NCI-H774 (cell line): ENCODE measurements at places on chromosomes 5 and 9.

GRCh38 chr5:63125392-63125791, 546.8 kb downstream of the LRRC70 start:
- no peak for DNase-seq

DNA sequence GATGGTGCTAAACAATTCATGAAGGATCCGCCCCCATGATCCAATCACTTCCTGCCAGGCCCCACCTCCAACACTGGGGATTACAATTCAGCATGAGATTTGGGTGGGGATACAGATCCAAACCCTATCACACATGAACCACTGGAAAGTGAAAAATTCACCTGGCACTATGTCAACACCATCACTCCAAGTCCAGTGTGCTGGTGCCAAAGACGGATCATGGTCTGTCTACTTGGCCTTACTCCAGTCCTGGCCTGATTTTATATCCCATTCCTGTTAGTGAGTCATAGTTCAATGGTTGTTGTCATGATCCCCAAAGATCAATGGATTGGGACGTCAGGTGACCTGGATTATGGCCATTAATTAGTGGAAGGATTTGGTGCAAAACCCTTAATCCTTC, 147.4 kb upstream of the RPS23 start:
- DNase-seq = no peak

DNA sequence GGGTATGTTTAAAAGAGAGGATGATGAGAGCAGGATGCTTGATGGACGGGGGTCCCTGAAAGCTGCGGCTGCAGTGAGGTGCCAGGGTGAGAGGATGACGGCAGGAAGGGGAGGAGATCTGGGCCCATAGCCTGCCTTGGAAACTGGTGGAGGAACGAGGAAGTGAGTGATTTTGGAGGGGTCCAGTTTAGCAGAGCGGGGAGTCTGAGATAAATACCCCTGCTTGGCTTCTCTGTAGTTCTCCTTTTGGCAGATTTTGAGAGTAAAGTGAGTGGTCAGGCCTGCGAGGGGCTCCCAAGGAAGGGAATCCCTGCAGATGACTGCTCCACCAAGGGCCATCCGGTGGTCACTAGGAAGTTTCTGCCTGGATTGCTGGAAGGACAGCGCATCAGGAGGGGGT, 98.5 kb upstream of the PTCH1 start:
- DNase-seq = no peak

- no peak for DNase-seq
Measured at GRCh38 chr5:127294829-127295228, 4.2 kb downstream of the MEGF10 start.

GRCh38 chr5:178670351-178670885, 43.6 kb upstream of the CLK4 start:
- DNase-seq = no peak

GRCh38 chr5:71938895-71939294, 168.4 kb upstream of the MAP1B start:
- DNase-seq = peak; percentile 86

DNA sequence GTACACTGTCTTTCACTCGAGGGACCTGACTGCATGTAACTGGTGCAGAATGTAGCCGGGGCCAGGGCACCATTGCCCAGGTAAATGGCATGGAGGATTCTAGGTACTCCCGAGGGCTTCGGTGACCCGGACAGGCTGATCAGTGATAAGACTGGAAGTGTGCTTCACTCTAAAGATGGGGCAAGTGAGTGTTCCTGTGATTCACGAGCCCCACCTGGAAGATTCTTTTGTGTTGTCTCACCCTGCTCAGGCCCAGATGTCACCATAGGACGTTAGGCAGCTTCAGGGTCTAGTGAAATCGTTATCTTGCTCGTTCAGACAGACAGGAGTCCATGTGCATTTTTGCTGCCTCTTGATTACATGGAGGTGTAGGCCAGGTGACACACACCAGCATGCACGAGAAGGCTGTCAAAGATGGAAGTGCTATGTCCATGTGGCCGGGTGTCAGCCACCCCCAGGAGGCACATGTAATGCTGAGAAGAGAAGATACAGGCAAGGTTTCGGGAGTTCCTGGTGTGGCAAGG, 73.9 kb downstream of the WNK2 start:
- DNase-seq = no peak

DNA sequence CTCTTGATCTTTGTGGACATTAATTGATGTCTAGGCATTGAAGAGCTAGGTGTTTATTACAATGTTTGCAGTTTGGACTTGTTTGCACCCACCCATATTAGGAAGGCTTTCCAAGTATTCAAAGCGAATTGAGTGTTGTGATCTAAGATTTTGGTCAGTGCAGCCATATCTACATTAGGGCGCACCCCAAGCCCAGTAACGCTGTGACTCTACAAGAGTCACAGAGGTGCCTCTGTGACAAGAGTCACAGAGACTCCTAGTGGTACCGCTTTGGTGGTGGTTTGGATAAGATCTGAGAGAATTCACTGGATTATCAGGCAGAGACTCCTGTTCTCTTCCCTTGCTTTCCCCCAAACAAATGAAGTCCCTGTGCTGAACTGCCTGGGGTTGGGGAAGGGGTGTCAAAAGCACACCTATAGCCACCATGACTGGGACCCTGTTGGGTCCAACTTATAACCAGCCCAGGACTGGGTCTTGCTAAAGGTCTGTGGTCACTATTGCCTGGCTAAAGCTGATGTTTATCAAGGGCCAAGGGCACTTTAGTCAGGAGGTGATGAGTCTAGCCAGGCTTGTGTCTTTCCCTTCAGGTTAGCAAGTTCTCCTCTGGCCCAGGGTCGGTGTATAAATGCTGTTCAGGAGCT, 114.1 kb upstream of the RIOK2 start:
- peak; percentile 25 for DNase-seq

DNA sequence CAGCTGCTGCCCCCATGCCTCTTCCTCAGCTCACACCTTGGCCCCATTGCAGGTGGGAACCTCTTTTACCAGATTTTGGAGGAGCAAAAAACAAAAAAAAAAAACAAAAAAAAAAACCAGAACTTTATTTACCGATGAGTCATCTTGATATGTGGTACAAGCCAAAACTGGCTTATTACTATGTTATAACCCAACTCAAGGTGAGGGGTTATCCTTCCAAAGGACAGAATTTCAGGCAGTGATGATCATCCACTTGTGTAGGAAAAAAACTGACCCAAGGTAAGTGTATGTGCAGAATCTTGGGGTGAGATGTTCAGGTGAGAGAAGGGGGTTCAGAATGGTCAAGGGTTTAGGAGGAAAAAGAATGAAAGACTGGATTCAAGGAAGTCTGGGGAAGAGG, 142.6 kb upstream of the FST start:
- no peak for DNase-seq

- DNase-seq = no peak
Measured at GRCh38 chr9:132919614-132920268, 24.7 kb downstream of the TSC1 start.

DNA sequence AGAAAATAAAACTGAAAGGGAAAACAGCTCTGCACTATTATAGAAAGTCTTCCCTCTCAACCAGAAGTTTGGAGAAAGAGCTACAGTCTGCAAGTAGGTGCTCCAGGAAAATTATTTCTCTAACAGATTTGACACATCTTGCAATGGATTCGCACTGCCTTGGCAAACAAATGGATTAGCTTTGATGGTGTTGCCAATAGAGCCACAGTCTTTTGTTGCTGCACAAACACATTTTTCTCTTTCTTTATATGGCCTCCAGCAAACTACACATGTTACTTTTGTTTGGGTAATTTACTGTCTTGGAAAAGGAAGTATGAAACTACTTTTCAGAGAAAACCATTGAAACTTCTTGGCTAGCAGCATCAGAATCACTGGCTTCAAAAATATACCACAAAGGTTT, 523.1 kb downstream of the EFNA5 start:
- no peak for DNase-seq

- no peak for DNase-seq
Measured at GRCh38 chr5:2087980-2088379, 205.3 kb upstream of the IRX4 start.

DNA sequence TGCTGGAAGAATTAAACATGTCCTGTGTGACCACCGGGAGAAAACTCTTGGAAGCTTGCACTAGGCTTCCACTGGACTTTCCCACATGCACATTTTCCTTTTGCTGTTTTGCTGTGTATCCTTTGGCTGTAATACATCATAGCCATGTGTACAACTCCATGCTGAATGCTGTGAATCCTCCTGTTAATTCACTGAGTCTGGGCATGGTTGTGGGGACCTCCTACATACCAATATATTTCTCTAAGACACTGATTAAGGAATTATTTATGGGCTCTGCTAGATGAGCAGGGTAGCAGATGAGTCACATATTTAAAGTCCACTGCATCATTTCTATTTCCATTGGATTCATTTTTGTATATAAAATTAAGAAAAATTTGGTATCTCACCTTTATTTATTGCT, 220.1 kb downstream of the CYLC2 start:
- DNase-seq = no peak

- DNase-seq = no peak
Measured at GRCh38 chr5:143341807-143342570, 61.5 kb downstream of the NR3C1 start.

GRCh38 chr9:100498592-100498991, 25.6 kb downstream of the TMEFF1 start:
- DNase-seq = no peak

GRCh38 chr9:77016121-77016525, 3.3 kb upstream of the FOXB2 start:
- no peak for DNase-seq

DNA sequence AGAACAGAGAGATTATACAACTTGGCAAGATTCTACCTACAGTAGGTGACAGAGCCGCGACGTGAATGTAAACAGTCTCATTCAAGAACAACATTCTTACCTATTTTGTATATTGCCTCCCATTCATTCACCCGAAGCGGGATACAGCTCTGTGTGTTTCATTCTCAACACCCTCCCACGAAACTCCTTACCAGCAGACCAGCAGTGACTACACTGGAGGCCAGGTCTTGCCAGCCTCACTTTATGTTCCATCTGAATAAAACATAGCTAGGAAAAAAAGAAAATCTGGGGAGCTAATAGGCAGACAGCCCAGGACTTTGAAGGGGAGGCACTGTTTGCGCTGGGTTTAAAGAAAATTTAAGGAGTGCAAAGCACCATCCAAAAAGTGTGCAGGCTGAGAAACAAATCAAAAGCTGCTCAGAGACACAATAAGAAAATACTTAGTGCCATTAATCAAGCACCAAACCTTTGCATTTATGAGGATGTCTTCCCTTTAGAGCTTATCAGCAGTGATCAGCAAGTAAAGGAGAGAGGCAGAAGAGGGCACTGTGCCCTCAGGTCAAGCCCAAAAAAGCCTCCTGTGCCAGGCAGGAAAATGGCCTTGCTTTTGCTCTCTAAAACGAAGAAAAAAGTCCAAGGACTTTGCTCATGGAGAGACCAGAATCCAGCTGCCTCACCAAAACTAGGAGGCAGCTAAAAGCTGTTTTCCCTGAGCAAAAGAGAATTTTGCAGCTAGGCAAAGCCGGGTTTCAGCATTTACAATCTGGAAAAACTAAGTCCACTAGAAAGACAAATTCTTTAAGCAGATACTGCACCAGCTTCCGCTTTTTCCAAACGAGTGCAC, 295.1 kb downstream of the BNC2 start:
- no peak for DNase-seq

DNA sequence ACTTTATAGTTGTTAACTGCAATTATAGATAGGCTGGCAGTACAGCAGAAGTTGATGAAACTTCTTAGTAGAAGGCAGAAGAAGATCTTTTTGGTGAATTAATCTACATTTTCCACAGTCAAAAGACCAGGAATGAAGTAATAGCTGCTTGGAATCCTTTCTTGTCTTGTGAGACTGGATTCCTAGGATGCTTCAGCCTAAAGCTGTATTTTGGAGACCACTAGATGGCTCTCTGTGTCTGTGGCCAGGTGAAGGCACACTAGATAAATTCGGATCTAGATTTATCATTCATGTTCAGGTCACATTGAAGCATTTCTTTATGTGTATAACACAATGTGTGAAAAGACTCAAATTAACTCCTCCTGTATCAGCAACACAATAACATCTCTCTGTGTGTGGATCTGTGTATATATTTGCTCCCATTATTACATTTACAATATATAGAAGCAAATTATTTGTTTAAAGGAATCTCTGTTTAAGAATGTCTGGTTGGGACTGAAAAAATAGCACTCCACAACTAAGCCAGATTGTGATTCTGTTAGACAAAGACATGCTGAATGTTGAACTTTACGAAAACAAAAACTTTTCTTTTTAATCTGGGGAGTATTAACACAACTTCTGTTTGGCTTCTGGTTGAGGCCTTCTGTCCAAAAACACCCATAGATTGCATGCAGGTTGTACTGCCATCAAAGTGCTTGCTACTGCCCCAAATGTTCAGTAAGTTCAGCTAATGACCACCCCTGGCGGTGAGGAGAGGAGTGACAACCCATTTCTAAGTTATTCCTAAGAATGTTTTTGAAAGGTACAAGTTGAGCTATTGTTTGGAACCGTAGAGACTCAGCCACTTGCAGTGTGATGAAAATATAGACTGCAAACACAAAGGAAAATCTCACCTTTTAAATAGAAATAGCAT, 10.6 kb downstream of the GRIN3A start:
- DNase-seq = peak; percentile 12

DNA sequence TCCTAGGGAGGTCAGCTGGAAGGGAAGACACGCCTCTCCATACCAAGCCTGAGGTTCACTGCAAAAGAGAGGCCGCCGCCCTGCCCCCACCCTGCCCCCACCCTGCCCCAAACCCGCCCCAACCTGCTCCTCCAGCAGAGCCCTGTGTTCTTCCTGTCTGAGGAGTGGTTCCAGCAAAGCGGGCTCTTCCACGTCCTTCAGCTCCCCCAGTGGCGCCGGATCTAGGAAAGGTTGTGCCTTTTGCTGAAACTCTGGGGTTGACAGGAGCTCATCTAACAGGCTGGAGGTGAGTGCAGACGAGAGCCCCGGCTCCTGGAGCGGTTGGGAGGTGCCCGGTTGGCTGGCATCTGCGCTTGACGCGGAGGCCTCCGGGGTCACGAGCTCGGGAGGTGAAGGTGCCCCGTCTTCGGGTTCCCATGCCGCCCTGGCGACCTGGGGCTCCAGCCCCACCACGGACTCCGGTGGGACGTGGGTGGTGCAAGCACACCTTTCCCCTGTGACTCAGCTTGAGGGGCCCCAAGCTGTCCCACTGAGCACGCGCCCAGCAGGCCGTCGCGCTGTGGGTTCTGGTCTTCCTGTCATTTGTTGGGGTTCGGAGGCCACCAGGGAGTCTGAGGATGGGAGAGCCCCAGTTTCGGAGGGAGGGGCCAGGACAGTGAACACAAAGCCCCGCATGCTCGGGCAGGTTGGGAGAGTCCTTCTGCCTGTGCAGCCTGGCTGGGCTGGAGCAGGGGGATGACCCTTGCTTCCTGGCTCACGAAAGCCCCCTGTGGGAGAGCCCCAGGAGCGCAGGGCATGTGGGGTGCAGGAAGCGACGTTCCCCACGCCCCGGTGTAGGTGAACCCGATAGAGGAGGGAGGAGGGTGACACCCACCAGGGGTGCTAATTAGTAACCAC, 1467.1 kb downstream of the FOXD4L5 start:
- no peak for DNase-seq

- peak; percentile 89 for DNase-seq
Measured at GRCh38 chr9:93268551-93269314, 84.8 kb downstream of the WNK2 start.

- no peak for DNase-seq
Measured at GRCh38 chr9:33438926-33439680, 8.3 kb downstream of the AQP3 start.
